ENCODE measurements at places on chromosomes 11 and 22.

DNA sequence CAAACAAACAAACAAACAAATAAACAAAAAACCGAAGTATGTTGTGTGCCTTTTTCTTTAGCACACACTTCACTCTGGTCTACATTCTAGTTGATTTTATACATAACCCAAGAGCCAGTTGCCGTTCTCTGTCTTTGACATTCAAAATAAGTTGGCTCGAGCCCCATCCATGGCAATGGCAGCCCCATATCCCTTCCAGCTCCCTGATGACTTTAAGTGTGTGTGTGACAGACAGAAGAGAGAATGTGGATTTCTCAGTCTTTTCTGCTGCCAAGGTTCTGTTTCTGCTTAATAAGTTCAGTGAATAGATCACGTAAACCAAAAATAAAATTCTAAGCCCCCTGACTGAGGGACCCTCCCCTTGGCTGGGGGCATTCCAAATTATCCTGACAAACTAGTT is 100.6 kb upstream of the TENM4 start:
- DNase-seq, result no peak

- no peak for DNase-seq
Measured at GRCh38 chr22:31230871-31231621, 18.9 kb downstream of the LIMK2 start.

GRCh38 chr11:72753341-72754148 is 1.3 kb upstream of the ARAP1 start:
- no peak for DNase-seq

GRCh38 chr11:111298413-111299100 is at the start of gene POU2AF3:
TSS of gene POU2AF3 (plus strand) at chr11:111298546. CDS start at chr11:111298582, 36 bp downstream.
- no peak for DNase-seq

DNA sequence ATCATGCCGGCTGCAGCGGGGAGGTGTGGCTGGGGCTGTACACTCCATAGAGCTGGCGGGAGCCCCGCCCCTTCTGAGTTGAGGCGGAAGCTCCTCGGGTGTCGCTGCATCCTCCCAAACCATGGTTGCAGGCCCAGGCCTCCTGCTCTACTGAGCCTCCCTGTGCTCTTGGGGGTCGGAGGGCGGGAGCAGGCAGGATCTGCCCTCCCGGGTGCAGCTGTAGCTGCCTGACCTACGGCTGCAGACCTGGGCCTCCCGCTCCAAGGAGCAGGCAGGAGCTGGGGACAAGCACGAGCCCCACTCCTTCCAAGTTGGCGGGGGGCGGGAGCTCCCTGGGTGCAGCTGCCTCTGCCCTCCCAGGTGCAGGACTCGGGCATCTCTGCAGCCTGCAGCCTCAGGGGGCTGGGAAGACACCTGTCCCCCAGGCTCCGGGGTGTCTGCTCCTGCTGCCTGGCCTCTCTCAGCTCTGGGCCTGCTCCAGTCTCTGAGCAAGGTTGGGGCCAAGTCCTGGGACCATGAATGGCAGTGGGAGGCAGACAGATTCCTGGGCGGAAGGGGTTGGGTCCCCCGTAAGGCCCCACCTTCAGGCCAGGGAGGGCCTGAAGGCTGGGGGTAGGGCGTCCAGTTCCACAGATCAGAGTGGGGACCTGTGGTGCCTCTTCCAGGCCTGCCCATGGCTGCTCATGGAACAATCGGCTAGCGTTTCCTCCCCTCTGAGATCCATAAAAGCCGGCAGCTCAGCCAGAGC is 46.4 kb upstream of the SC5D start:
- no peak for DNase-seq

DNA sequence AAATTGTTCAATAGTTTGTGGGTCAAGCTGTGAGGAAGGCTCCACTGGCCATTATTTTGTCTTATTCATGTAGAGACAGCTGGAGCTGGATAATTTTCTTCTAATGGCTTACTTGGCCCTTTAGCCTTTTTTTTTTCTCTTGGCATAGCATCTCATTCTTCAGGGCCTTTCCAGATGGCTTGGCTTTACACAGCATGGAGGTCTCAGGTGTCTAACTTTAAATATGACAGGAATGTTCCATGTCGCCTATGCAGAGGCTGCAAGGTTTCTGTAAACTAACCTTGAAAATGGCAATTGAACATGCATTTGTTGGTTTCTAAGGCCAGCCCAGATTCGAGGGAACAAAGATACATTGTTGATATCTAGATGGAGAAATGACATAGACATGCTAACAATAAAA is 247.9 kb upstream of the CNTN5 start:
- DNase-seq, result no peak

DNA sequence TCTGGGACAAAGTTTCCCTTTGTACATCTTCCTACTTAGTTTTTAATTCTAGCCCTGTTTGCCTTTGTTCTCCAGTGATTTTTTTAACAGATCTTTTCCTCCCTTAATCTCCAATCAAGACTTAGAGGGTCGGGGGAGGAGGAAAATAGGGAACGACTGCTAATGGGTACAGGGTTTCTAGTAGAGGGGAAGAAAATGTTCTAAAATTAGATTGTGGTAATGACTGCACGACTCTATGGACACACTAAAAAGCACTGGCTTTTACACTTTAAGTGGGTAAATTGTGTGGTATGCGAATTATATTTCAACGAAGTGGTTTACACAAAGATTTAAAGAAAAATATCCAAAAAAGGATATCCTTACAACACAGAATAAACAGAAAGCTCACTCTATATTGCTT is 110.0 kb upstream of the SPON1 start:
- DNase-seq, result no peak

DNA sequence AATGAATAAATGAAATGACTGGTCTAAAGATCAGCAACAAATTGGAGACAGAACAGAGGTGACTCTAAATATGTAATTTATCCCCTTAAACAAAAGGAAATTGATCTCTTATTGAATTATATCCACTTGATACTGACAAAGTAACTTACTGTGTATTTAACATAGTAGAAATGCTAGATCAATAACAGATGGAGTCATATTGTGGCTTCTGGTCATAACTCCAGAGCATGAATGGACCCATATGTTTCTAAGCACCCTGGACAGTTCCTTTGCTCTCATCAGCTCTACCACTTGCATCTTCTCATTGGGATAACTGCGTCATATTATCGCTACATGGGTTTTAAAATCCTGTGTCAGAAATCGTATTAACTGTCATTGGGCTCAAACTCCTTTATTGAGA is 222.3 kb downstream of the ETS1 start:
- no peak for DNase-seq

DNA sequence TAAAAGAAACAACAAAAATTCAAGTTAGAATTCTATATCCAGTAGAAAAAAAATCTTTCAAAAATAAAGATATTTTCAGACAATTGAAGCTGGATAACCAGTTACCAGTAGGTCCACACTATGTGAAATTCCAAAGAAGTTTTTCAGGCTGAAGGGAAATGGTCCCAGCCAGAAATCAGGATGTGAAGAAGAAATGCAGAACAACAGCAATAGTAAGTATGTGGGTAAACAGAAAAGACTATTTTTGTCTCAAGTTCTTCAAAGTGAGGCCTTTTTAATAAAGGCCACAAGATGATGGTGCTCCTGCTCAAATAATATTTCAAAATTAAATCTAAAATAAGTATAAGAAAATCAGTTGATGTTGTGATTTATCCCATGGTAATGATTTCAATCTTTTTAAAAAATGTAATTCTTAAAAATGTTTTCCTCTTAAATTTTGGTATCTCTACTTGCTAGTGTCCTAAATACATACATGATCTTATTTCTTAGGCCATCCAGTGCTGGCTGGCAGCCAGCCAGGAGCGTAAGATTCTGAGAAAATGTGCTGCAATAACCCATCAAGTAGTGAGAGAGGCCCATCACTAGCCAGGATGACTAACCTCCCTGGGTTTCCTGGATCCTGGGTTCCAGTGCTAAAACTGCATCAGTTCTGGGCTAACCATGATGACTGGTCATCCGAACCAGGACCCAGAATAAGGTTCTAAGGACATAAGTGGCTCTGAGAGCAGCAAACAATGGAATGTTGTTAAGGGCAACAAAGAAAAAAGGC is 15.6 kb upstream of the UCP3 start:
- no peak for DNase-seq

- no peak for DNase-seq
Measured at GRCh38 chr11:69636512-69637197, 4.3 kb upstream of the CCND1 start.
